ENCODE measurements at places on chromosomes 7 and 10. TPM values are rescaled to one million over a fixed set of nuclear protein-coding genes. Genes with fewer than 3 reads are reported as not detected.

DNA sequence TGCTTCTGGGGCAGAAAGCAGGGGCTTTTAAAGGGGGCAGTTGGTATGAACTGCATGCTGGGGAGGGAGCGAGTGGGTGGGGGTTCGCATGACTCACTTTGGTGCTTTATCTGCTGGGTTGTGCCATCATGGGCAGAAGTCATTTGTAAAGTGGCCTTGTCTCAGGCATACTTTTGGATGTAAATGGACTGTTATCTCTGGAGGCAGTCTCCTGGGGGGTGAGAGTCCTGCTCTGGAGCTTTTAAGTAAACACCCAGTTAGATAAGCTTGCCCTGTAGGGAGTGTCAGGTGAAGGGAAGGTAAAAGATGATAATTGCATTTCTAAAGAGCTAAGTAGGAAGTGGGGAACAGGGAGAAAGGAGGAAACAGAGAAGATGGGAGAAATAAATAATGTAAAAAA, 1.6 kb upstream of the GSTO1 start:
- DNase-seq = no peak

The TRIM4 gene
- 5.8 TPM for total RNA-seq

The OGDHL gene
- total RNA-seq = 7.5 TPM

The HYAL4 gene
- total RNA-seq = 3.1 TPM

Data from endothelial cell (in vitro differentiated cells).